HuH-7.5 (cell line): ENCODE measurements at places on chromosomes 4 and X.

- no peak for DNase-seq
Observed at GRCh38 chr4:183182873-183183725, 84.0 kb downstream of the WWC2 start.

DNA sequence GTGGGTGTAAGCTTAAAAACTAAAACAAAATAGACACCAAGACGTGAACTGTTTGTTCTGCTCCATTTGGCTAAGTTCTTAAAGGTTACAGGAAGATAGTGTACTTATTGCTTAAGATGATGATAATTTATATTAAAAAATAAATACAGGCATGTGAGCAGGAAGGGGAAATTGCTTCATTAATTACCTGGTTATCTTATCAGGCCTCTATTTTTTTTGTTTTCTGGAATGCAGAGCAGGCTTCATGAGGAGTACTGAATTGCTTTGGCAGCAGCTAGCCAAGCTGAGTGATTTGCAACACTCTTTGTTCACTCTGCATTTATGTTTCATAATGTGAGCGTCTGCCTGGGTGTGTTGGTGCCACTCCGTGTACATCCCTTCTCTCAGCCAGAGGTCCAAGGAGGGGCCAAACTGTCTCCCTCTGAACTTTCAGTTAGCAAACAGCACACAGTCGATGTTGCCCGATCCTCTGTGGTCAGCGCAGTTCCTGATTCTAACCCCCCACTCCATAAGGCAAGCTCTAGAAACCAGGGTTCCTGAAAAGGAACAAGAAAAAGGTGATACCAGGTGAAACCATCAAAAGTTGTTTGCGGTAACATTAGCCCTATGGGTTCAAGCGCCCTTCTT is 348.2 kb downstream of the SPRY1 start:
- no peak for DNase-seq

DNA sequence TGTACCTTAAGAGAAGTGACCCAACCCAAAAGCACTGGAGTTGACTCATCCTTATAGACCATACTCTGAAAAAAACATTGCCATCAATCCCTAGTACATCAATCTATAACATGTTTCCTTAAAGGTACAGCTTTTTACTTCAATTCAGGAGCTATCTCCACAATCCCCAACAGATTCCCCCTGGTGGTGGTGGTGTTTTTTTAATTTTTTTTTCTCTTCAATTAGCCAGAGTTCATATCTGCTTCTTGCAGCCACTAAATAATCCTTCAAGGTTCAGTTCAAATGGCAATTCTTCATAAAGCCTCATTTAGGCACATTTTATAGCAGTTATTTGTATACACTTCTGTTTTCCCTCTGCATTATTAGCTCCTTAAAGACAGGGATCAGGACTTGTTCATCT is 60.7 kb upstream of the KDR start:
- no peak for DNase-seq

DNA sequence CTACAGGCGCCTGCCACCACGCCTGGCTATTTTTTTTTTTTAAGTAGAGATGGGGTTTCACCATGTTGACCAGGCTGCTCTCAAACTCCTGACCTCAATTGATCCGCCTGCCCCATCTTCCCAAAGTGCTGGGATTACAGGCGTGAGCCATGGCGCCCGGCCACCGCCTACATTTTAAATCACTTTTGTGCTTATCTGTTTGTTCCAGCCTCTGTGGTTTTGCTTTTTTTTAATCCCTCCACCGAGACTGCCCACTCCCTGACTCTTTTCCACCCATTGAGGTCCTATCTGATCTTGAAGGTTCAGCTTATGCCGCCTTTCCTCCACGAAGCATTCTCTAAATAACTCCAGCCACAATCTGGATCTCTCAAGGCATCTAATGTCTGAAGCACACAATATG is 73.5 kb downstream of the CHRDL1 start:
- no peak for DNase-seq

DNA sequence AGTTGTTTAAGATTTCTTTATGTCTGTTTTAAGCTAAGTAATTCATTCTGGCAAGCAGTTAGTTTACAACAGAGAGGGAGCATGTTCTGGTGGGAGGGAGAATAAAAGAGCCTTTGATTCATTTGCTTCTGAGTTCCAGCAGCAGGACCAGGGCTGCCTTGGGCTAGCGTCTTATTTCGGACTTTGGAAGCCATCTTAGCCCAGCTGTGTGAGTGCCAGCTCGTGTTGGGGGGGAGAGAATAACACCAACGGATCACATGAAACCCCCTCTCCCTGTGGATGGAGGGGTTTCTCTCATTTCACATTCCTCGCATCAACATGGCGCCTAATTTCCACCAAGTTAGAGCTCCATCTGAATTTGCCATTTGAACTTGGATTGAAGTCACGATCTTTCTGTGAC is 7.4 kb downstream of the GAB1 start:
- DNase-seq = no peak

GRCh38 chr4:181966104-181966551 is 277.1 kb upstream of the TENM3 start:
- DNase-seq = no peak

- no peak for DNase-seq
Observed at GRCh38 chr4:182748283-182748682, 168.9 kb downstream of the DCTD start.

DNA sequence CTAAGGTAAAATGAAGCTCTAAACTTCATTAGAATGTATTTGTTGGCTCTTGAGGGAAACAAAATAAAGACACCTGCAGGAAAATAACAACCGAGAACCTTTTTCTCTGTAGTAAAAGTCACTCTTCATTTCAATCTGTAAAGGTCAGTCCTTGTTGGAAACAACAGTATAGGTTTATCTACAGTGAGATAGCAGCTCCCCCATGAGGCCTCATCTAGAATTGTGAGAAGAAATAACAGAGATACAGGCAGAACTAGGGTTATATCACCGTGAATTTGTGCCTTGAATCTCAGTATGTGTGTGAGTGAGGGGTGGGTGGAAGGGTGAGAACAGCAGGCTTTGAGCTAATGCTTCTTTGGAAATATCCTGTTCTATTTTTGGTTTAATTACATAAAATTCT is 107.8 kb upstream of the FMR1 start:
- DNase-seq = peak; percentile 9

GRCh38 chr4:28226962-28227361 is 1366.3 kb downstream of the STIM2 start:
- no peak for DNase-seq

- DNase-seq = no peak
Observed at GRCh38 chr4:26227601-26228229, 93.1 kb upstream of the RBPJ start.

- DNase-seq = no peak
Observed at GRCh38 chr4:141705747-141706377, 69.5 kb downstream of the IL15 start.

- no peak for DNase-seq
Observed at GRCh38 chrX:82412858-82413257, 1095.2 kb upstream of the POU3F4 start.

GRCh38 chr4:152936446-152937335 is 568 bp downstream of the FHDC1 start:
- DNase-seq = peak; percentile 45

DNA sequence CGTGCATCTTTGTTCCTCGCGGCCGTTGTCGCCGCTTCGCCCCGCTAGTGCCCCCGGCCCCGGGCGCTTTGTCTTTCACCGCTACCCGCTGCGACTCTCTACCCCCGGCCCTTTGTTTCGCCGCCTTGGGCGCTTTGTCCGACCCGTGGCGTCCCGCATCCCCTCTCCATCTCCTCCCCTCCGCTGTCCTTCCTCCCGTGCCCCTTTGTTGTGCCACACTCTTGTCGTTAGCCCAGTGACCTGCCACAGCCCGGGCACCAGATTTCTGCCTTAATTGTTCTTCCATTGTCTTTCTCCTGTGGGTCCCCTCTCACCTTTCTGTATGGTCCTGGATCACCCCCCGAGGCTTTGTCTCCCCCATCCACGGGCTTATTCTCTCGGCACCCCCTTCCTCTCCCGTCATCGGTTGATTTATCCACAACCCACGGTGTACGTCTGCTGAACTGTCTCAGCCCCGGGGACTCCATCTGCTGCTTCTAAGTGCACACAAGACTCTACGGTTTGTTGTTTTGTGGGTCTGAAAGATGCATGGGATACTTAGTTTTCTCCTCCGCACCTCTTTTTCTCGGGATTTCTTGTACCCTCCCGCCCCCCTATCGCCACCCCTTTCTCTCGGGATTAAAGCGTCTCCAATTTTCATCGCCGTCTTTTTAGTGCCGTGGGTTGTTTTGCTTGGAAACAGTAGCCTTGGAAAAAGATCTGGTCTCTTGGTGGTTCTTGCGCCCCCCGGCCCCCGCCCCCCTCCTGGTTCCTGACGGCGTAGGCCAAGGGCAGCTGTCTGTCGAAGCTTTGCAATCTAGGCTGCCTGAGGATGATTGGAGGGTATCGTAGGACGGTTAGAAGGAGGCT is 783 bp downstream of the RBPJ start:
- DNase-seq = peak; percentile 66

DNA sequence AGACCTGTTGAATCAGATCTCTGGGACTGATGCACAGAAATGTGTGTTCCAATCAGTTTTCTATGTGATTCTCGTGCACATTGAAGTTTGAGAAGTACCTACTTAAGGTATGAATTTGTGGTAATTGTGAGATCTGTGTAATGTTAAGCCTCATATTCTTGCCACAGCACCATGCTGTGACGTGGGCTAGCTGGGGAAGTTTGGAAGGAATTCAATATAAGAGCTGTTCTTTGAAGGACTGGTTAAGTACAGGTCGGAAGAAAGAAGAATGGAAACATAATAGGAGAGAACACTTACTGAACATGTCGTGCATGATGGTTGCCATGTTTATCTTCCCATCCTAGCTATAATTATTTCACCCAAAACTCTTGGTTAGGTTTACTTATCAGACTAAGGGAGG is 79.7 kb upstream of the CXXC4 start:
- no peak for DNase-seq

GRCh38 chr4:170773709-170774273 is 684.0 kb upstream of the AADAT start:
- DNase-seq = no peak

DNA sequence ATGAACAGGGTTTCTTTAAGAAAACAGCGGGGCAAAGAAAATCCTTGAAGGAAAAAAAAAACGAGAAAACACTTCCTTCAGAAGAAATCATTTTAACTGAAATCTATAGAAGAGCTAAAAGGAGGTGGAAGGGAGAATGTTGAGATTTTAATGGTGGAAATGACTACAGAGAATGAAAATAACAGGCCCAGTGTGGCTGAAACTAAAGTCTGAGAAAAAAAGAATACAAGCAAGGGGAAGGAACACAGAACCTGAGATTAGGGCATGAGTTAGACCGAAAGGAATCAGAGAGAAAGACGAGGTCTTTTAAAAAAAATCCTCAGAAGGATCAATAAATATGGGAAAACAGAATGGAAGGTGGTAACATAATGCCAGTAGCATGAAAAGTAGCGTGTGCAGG is 1230.0 kb upstream of the TENM3 start:
- DNase-seq = no peak

GRCh38 chr4:176359590-176359989 is 39.8 kb downstream of the SPCS3 start:
- no peak for DNase-seq

DNA sequence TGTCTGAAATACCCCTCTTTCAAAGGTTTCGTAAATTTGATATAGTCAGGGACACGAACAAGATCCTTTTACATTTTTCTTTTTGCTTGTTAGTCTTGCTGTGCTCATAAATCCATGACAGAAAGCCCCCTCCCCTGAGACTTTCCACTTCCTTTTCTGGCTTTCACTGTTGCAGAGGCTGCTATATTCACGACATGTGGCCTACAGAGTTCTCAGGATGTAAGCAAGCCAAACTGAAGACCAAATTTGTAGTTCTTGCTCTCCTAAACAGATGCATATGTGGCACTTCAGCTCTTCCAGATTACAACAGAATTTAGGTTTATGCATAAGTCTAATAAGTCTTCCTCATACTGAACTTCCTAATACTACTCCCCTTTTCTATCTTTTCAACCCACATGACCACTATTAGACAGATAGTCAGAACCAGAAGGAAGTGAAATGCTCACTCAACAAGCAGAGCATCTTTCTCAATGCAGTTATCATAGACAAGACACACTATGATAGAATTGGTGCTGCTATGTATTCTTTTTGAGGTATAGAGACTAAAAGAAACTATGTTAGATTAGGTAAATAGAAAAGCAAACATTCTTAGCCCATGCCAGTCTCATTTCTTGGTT is 15.0 kb downstream of the BTK start:
- DNase-seq = no peak

DNA sequence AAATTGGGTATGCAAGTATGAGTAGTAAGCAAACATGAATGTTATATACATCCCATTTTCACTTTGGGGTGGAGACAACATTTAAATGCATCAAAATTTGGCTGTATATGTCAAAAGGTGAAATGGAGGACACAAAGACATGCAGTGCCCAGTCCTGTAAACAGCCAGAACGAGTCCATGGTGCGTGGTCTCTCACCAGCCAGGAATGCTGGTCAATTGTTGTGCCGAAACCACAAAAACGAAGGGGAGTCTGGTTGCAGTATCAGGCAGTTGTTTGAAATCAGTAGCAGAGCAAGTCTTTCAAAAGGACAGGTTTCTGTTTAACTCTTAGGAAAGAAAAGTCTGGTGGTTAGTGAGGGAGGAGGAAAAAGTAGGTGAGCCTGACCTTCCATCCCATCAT is 22.3 kb upstream of the RNF150 start:
- DNase-seq = no peak

DNA sequence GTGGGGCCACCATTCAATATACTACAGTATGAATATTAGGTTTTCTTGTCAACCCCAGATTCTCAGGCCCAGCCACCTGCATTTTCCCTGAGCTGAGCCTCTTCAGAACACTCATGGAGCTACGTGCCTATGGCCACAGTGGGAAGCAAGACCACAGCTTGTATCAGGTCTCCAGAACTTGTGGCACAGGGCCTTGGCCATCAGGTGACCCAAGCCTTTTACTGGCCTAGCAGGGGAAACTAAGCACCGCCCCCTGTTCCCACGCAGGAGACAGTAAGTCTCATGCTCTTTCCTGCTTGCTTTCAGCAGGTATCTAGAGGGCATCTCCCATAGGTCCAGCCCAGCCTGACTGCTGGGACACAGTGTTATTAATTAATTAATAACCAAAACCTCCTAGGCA is 138.4 kb upstream of the MAMLD1 start:
- DNase-seq = no peak

DNA sequence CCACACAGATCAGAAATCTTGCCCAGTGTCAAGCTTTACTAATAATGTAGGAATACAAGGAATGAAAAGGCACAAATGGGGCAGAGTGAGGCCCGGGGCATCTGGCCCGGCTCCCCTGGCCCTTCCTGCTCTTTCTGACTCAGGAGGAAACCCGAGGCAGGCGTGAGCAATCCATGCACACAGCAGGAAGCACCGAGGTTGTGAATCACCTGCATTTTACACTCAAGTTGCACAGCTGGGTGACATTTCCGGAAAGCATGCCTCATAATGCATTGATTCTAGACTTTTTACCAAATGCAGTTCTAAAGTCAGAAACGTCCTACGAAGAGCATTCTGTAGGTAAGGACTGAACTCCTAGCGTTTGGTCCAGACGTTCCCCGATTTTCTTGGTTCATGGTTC is 38.9 kb downstream of the PRIMPOL start:
- no peak for DNase-seq

DNA sequence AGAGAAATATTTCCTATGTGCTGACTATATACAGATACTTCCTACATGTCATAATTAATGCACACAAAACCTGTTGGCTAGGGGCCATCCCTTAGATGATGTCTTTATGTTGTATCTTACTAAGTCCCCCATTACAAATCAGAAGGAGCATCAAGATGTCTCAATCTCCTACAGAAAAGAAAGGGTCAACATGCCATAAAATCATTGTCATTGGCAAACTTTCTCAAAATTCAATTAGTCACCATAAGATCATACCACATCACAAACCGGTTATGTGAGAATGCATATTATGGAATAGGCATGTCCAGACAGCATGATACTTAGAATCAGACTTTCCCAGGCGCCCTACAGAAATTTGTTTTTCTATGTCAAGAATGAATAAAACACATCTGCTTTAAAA is 175.2 kb upstream of the TET2 start:
- no peak for DNase-seq
